ENCODE measurements at places on chromosomes 7 and 10.

GRCh38 chr10:48625826-48626134 lies 20.9 kb upstream of the ARHGAP22 start:
- no peak for DNase-seq

DNA sequence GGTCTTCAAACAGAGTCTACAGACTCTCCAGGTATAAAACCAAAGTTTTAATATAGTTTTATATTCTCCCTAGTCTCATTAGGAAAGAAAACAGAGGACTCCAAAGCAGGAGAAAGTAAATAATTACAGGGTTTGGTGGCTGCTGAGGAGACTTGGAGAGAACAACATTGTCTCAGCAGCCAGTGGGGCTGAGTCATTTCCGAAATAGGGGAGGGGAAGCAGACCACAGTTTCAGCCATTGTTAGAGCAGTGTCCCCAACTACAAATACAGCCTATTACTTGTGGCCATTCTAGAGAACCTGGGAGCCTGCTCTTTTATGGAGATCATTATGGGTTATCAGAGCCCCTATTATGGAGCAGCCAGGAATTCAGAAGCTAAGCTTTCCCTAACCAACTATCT lies 44.2 kb upstream of the A1CF start:
- DNase-seq: no peak

DNA sequence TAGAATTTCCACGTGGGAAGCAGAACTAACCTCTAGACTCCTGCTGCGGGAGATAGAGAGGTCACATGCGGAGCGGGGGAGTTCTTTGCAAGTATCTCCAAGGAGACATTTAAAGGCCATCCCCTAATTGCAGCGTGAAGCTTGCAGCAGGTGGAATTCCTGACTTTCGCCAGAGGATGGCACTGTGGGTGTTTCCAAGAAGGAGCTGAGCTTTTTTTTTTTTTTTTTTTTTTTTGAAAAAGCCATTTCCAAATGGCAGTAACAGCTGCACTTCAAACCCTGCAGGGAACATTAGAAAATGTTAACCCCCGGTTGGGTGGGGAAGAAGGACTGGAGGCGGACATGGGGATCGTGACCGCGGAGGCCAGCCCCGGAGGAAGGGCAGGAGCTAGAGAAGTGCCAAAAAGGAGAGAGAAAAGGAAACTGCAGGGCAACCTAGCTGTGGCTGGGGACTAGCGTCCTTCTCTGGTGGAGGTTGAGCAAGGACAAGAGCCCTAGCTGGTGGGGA lies 487.7 kb downstream of the TYW1 start:
- peak; percentile 34 for DNase-seq

GRCh38 chr10:77165445-77166208 lies 472.0 kb downstream of the KCNMA1 start:
- peak; percentile 5 for DNase-seq

- DNase-seq: no peak
These were observed 42.1 kb downstream of the TMEM178B start for GRCh38 chr7:141115965-141116364.

DNA sequence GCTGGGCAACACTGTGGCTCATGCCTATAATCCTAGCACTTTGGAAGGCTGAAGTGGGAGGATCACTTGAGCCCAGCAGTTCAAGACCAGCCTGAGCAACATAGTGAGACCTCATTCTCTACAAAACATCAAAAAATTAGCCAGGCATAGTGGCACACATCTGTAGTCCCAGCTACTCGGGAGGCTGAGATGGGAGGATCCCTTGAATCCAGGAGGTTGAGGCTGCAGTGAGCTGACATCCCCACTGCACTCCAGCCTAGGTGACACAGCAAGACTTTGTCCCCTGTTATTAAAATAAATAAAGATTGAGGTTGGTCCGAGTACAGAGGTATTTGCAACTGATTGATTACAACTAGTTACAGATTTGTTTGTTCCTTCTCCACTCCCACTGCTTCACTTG lies 44.1 kb downstream of the SKIDA1 start:
- DNase-seq: no peak

DNA sequence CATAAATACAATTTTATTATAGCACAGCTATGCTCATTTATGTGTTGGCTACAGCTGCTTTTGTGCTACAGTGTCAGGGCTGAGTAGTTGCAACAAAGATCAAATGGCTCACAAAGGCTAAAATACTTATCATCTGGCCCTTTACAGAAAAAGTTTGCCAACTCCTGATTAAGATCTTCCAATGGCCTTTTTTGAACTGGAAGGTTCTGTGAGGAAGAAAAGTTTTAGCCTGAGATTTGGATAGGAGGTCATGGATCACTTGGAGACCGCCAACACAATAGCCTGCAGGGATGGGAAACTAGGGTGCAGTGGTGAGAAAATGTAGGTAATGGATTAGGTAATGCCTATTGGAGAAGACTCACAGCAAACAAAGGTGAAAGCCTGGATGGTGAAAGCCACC lies 169.8 kb downstream of the NOC3L start:
- no peak for DNase-seq
